H1 (cell line): ENCODE measurements at places on chromosomes 1 and 21.
A peak's percentile ranks its signal among the peaks of the same experiment; 100 is the strongest.

GRCh38 chr1:244768186-244768585, 67.3 kb upstream of the COX20 start:
- no peak overlapping the region for H3K4me3 ChIP-seq
- DNase-seq: no peak
- H3K4me1 ChIP-seq: no peaks in the 10 kb centered on the region
- H3K27ac ChIP-seq: no peak overlapping the region
- H3K36me3 ChIP-seq: no peaks in the 10 kb centered on the region

- H3K4me1 ChIP-seq: no peaks in the 10 kb centered on the region
- H3K27ac ChIP-seq: no peak overlapping the region
- no peak for DNase-seq
Measured at GRCh38 chr1:160134791-160135572, 16.4 kb upstream of the ATP1A4 start.

DNA sequence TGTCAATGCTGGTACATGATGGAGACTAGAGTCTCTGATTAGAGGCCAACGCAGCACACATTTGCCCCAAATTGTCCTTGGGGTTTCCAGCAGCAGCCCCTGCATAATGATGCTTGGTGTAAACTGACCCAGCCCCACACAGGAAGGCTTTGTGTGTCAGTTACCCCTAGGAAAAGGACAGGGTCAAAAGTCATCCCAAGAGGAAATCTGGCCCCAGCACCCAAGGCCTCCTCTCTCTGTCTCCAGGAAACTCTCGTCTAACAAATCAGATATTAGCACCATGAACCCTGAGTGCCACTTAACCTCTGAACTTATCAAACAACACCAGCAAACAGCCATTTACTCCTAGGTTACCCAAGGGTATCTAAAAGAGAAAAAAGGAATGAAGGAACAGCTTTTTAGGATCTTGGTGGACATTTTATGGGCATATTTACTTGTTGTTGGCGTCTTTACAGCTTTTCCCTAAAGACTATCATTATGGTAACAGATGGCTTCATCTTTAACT, 84.5 kb downstream of the PSMG1 start:
- no peaks in the 10 kb centered on the region for H3K27me3 ChIP-seq
- no peak for DNase-seq
- peaks cover 7% of the 10 kb centered on the region; the same call in 1 of the 2 replicates for H3K4me1 ChIP-seq
- no peak overlapping the region for H3K4me3 ChIP-seq
- H3K27ac ChIP-seq: no peak overlapping the region
- no peaks in the 10 kb centered on the region for H3K36me3 ChIP-seq

DNA sequence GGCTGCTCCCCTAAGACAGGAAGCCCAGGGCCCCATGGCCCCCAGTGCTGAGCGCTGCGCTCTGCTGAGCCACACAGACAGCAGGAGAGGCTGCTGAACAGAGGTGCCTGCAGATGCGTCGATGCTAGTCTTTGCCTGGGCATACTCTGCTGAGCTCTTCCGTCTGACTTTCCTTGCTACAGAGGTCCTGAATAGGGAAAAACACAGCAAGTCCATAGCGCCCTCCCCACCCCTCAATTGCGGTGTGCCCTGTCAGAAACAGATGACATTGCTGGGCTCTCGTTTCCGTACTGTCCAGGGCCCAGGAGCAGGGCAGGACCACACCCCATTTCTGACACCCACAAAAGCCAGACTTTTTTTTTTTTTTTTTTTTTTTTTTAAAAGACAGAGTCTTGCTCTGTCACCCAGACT, 252.5 kb downstream of the SDCCAG8 start:
- no peaks in the 10 kb centered on the region; the same call in 1 of the 2 replicates for H3K36me3 ChIP-seq
- H3K27me3 ChIP-seq: no peaks in the 10 kb centered on the region
- DNase-seq: no peak
- H3K4me1 ChIP-seq: peaks cover 12% of the 10 kb centered on the region
- H3K27ac ChIP-seq: no peak overlapping the region

DNA sequence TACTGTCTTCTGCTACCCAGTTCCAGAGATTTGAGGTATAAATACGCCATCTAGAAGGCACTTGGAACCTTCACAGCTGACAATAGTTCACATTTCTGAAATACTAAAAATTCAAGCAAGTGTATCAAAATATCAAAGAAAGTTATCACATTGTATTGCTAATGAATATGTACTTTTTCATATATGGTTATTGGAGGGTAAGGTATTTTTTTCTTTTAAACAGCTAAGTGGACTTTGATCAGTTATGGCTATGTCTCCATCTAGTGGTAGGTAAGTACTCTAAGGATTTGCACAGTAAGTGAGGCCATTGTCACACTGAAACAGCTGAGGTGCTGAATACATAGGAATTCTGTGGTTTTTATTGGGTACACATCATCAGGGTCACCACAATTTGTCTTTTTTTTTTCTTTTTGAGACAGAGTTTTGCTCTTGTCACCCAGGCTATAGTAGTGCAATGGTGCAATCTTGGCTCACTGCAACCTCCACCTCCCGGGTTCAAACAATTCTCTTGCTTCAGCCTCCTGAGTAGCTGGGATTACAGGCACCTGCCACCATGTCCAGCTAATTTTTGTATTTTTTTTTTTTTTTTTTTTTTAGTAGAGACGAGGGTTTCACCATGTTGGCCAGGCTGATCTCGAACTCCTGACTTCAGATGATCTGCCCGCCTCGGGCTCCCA, 49.1 kb upstream of the CR2 start:
- no peaks in the 10 kb centered on the region for H3K4me1 ChIP-seq
- DNase-seq: no peak
- no peaks in the 10 kb centered on the region for H3K36me3 ChIP-seq
- H3K4me3 ChIP-seq: no peak overlapping the region
- H3K27me3 ChIP-seq: no peaks in the 10 kb centered on the region

DNA sequence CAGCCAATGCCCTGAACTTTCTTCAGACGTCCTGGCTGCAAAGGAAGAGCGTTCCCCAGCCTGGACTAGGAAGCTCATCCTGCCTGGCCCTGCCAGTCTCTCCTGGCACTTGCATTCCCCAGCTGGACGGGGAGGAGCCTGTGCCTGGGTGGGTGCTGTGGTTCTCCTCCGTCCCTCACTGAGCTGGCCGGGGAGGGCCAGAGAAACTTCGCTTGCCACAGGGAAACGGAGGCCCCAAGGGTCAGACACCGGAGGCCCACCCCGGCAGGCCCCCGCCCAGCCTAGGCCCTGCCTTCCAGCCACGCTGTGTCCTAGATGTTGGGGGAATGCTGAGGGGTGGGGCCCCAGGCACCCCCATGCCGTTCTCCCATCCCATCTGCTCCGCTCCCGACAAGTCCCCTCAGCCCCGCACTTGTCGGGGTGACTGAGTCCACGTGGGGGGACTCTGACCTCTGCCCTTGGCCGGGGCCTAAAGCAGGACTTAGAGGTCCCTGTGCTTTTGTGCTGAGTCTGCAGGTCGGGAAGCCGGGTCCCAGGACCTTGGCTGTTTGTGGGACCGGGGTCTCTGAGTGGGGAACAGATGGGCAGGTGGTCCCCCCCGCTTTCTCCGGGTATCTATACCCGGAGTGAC, 4.8 kb downstream of the FTCD start:
- no peaks in the 10 kb centered on the region for H3K36me3 ChIP-seq
- no peak for DNase-seq
- no peaks in the 10 kb centered on the region for H3K4me1 ChIP-seq
- H3K4me3 ChIP-seq: no peak overlapping the region
- H3K27ac ChIP-seq: no peak overlapping the region; the same call in 1 of the 2 replicates
- no peaks in the 10 kb centered on the region for H3K27me3 ChIP-seq

- no peak overlapping the region for H3K4me3 ChIP-seq
- no peaks in the 10 kb centered on the region for H3K27me3 ChIP-seq
- H3K27ac ChIP-seq: no peak overlapping the region
- H3K4me1 ChIP-seq: no peaks in the 10 kb centered on the region
- no peaks in the 10 kb centered on the region for H3K36me3 ChIP-seq
- no peak for DNase-seq
Measured at GRCh38 chr1:71908871-71909390, 373.4 kb downstream of the NEGR1 start.

DNA sequence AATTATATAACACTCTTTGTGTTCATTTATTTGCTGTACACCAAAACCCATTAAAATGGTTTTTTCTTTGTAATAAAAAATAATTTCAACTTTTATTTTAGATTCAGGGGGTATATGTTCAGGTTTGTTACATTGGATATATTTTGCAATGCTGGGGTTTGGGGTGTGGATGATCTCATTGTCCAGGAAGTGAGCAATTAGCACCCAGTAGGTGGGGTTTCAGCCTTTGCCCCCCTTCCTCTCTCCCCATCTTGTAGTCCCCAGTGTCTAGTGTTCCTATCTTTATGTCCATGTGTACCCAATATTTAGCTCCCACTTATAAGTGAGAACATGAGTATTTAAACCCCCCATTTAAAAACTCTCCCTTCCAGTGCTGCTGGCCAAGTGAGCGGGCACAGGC, 184.6 kb downstream of the RHOU start:
- DNase-seq: no peak
- H3K27ac ChIP-seq: no peak overlapping the region
- no peaks in the 10 kb centered on the region for H3K36me3 ChIP-seq
- H3K4me3 ChIP-seq: no peak overlapping the region
- H3K27me3 ChIP-seq: no peaks in the 10 kb centered on the region

DNA sequence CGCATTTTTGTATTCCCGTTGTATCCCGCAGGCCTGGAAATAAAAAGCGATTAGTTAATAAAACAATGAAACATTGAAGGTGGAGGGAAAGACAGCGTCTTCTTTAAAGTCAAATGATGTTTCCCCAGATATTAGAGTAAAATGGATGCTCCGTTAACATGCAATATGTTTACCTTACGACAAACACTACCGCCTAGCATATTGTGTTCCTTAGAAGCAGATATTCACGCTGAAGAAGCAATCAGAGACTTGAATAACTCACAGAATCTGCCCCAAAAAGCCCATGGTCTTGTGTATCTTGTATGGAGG, 583 bp upstream of the B4GALT3 start:
- peak overlapping the region; percentile 66; the same call in 1 of the 2 replicates for H3K4me3 ChIP-seq
- H3K4me1 ChIP-seq: peaks cover 13% of the 10 kb centered on the region; the same call in 1 of the 2 replicates
- peaks cover 5% of the 10 kb centered on the region; the same call in 1 of the 2 replicates for H3K36me3 ChIP-seq
- H3K27ac ChIP-seq: no peak overlapping the region
- DNase-seq: no peak

DNA sequence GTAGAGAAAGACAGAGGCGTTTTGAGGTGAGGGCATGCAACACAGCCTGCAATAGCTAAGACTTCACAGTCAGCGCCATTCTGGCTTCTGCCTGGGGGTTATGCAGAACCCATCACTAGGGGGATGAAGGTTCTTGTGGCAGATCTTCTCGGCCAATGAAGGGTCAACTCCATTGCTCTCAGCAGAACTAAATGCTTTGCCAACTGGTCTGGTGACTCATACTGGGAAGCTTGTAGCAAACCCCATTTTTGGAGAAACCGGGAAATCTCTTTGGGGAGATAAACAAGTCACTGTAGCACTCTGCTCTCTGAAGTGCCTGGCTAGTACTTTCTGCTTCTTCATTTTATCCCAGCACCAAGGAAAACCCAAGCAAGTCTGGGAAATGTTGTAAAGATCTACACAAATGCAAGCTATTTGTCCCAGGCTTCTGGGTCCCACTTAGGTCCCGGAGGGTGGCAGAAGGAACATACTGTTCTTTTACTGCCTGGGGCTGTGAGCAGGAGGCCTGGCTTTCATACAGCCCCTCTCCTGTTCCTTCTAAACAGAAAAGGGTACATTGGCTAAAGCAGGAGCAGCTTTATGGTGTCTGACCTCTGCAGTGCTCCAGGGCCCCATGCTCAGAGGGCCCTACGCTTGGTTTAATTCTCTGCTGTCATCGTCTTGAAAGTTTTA, 28.8 kb downstream of the SHISA4 start:
- H3K27me3 ChIP-seq: no peaks in the 10 kb centered on the region
- H3K36me3 ChIP-seq: no peaks in the 10 kb centered on the region
- no peaks in the 10 kb centered on the region for H3K4me1 ChIP-seq
- DNase-seq: no peak

GRCh38 chr1:9119745-9120144, 9.2 kb downstream of the GPR157 start:
- H3K4me1 ChIP-seq: no peaks in the 10 kb centered on the region
- DNase-seq: no peak
- H3K4me3 ChIP-seq: no peak overlapping the region
- no peak overlapping the region for H3K27ac ChIP-seq
- no peaks in the 10 kb centered on the region for H3K36me3 ChIP-seq

GRCh38 chr1:226487921-226488320, 60.6 kb upstream of the STUM start:
- no peak for DNase-seq
- H3K4me1 ChIP-seq: no peaks in the 10 kb centered on the region
- H3K36me3 ChIP-seq: no peaks in the 10 kb centered on the region
- H3K27ac ChIP-seq: no peak overlapping the region
- no peaks in the 10 kb centered on the region for H3K27me3 ChIP-seq

DNA sequence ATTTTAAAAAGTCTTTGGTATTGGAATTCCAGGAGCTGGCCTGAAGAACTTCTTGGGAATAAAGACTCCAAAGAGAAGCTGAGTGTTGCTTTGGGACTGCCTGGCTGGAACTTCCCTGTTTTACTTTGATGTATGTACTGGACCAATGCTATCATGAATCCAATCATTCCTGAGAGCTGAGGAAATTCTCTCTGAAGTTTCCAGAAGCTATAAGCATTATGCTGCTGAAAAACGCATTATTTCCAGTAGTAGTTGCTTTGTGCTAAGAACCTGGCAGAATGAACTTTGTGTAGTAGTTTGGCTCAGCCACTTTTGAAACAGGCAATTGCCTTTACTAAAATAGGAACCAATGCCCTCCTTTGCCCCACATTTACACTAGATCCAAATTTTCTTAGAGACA, 260.7 kb downstream of the HLX start:
- no peaks in the 10 kb centered on the region for H3K36me3 ChIP-seq
- H3K27me3 ChIP-seq: no peaks in the 10 kb centered on the region
- no peaks in the 10 kb centered on the region for H3K4me1 ChIP-seq
- H3K27ac ChIP-seq: no peak overlapping the region
- H3K4me3 ChIP-seq: no peak overlapping the region

DNA sequence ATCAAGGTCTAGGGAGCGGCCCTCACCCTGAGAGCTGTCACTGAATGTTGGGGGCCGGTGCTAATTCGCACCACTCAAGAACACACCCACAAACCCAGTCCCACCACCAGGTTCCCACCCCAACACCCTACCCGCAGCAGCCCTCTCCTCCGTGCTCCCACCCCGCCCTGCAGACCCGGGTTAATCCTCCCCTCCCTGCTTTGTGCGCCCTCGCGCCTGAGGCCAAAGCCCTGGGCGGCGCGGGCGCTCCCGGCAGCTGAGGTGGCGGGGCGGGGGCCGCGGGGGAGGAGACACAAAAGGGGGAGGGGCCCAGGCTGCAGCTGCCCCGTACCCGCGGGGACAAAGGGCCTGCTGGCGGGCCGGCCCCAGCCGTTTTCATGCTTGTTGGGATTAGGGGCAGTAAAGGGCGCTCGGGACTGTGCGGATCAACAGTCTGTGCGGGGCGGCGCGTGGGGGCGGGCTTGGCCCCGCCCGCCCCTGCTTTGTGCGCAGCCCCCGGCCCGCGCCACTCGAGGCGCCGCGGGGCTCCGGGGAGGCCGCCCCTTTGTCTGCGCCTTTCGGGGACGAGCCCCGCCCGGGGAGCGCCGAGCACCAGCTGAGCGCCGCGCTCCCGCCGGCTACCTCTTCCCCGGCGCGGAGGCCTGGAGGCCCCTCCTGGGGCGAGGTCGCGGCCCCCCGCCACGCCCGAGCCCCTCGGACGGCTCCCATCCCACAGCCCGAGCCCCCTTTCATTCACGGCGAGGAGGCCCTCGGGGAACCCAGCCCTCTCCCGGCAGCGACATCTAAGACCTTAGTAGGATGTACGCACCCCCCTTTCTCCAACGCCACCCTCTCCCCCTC, 10.9 kb downstream of the C1orf216 start:
- H3K27me3 ChIP-seq: peaks cover 15% of the 10 kb centered on the region
- DNase-seq: no peak
- no peaks in the 10 kb centered on the region for H3K36me3 ChIP-seq
- peak overlapping the region; percentile 71 for H3K4me3 ChIP-seq
